ENCODE measurements at places on chromosomes 5 and 9.

GRCh38 chr5:150485693-150486401, 22.1 kb upstream of the NDST1 start:
- DNase-seq = no peak

DNA sequence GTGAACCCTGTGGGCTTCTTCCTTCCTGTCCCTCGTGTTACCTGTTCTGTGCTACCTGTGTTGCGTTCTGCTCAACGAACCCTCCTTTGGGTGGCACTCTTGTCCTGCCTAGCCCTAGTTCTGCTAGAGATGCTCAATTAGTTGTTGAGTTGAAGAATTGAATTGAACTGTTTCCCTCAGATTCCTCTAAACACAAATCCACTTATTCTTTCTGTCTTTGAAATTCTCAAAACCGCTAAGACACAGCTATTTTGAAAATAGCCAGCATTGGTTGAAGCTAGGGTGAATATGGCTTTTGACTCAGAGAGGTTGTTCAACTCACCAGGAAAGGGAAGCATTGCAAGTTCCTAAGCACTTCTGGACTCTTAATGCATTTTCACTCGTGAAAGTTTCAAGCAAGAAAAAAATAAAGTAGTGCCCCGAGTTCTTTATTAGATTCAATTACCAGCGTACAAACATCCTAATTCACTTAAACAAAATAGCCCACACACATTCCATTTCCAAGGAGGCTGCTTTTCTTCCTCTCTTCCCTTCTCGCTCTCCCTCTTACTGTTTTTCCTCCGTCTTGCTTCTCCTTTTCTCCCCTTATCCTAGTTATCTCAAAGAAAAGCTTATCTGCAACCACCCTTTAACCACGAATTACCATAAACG, 642 bp upstream of the ITGA1 start:
- DNase-seq = no peak

DNA sequence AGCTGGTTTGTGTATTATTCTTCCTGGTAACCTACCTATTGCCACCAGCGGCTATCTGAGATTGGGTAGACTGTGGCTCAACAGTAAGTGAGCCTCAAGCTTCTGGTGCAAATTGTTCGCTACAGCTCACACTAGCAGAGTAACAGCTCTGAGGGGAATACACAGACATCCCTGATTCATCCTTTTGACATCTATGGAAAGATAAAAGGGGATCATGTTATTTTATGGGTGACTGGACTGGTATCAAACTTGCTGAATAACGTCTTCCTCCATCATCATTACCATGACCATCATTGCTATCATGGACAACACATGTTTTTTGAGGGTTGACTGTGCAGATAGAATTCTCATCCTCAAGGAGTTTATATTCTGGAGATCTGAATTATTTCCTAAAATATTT, 129.6 kb downstream of the PIK3R1 start:
- no peak for DNase-seq

DNA sequence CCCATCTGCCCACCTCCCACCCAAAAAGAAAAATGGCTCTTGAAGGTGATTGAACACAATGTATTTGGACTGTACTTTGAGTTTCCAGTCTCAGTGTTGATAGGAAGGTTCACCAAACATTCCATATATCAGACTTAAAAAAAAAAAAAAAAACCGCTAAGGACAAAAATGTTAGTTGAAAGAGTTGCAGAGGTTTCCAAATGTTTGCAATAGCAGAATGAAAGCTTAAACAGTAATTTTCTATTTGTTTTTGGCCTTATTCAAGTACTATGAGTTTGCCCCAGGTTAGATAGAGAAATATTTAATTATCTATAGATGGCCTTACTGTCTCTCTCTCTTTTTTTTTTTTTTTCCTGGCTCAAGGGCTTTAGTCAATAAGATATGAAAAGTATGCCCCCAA, 6.1 kb downstream of the LRRTM2 start:
- DNase-seq = no peak

DNA sequence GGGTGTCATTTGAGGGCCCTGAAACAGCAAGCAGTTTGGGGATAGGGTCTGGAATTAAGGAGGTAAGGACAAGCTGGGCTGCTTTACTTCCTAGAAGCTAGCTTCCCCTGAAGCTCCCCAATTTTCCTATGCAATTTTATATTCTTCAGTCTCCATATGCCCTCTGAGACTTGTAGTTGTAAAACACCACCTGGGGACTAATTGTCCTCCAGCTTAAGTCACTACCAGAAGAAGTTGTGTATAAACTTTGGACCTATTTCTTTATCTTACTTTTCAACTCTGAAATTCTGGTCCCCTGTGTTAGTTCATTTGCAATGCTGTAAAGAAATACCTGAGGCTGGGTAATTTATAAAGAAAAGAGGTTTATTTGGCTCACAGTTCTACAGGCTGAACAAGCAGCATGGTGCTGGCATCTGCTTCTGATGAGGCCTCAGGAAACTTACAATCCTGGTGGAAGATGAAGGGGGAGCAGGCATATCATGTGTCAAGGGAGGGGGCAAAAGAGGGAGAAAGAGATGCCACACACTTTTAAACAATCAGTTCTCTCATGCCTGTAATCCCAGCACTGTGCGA, 41.1 kb upstream of the CPEB4 start:
- DNase-seq = no peak

DNA sequence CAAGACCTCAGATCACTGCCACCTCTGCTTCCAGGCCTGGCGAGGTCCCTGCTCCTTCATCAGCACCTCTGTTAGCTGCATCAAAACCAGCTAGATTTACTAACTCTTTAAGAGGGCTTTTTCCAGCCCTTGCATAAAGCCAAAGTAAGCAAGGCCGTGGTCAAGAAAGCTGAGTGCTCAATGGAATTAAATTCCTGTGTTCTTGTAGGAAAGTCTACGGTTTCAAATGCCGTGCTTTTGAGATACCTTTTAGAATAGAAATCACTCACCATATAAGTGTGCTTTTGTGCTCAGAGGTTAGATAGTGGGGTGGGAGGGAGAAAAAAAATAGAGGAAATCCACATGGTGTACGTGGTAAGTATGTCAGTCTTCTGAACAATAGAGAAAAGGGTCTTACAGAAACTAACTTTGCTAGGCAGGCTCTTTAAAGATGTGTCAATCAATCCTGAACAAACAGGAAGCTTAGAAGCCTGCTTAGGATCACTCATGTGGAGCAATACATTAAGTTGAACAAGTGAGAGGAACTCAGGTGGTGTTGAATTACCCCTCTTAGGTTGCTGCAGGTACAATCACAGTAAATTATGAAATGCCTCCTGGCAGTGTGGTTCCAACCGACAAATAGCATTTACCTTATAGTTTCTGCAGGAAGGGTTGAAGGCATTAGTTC, 79.7 kb downstream of the SEMA6A start:
- DNase-seq = no peak

DNA sequence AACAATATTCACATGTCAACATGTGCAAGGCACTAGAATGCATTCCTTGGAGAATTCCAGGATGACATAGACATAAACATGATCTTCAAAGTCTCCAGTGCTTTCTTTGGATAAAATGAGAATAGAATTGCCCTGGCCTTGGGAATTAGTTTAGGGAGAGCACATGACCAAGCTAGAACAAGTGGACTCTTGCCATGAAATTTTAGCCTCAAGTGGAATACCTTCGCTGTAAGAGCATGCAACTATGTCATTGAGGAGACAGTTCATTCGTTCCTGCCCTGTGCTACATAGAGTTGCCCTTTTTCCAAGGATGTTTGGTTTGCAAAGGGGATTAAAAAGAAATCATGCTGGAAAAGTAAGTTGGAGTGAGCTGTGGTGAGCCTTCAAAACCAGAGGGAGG, 42.7 kb downstream of the ZFAND5 start:
- DNase-seq = no peak

- DNase-seq = no peak
These were observed 215.6 kb downstream of the PIK3R1 start for GRCh38 chr5:68431186-68431585.

DNA sequence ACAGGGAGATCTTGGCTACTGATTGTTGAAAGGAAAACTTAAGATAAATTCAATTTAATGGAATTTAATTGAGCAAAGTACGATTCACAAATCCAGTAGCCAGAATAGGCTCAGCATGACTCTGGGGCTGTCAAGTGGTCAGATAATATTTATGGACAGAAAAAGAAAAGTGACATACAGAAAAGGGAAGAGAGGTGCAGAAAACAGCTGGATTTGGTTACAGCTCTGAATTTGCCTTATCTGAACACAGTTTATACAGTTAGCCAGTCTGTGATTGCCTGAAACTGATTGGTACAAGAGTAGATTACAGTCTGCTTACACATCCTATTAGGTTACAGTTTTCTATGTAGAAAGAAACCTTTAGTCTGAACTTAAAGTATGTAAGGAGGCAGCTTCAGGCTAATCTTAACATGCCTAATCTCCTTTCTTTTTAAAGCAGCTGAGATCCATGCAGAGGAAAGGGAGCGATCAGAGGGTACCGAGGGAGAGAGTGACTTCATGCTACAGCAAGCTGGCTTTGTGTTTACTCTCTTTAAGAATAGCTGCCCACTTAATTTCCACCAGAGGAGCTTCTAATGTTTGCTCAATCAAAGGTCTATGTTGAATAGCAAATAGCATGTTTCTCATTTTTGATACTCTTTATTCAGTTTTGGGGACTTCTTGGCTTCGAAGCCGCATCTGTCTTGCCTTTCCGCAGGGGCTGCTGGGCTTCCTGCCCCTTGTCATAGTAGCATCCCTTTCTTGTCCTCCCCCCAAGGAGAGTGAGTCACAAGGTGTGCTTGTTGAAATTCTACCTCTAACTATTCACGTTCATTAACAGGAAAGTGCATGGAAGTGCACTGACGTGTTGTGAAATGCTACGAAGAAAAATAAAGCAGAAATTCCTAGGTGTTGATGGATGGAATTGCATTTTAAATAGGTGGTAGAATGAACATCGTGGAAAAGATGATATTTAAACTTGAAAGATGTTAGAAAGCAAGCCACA, 761.2 kb downstream of the TAF11L14 start:
- no peak for DNase-seq

DNA sequence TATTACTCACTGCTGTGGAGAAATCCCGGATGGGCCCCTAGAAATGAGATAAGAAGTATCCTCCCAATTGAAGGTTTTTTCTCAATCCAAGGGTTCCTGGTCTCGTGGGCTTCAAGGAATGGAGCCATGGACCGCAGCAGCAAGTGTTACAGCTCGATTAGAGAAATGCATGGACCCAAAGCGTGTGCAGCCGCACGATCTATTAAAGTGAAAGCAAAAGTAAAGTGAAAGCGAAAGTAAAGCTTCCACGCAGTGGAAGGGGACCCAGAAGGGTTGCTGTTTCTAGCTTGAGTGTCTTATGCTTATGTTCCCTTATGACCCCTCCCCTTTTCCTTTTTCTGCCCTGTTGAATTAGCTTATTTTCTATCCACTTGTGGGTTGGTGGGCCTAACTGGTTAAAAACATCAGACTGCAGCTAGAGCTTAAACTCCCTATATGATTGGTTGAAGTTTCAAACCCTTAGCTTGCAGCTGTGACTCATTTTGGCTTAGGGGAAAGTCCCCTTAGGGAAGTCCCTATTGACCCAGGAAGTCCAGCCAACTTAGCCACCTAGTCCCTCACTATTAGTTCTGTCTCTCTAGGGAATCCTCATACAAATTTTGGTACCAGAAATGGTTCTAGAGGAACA, 1111.8 kb downstream of the TAF11L14 start:
- DNase-seq = no peak

DNA sequence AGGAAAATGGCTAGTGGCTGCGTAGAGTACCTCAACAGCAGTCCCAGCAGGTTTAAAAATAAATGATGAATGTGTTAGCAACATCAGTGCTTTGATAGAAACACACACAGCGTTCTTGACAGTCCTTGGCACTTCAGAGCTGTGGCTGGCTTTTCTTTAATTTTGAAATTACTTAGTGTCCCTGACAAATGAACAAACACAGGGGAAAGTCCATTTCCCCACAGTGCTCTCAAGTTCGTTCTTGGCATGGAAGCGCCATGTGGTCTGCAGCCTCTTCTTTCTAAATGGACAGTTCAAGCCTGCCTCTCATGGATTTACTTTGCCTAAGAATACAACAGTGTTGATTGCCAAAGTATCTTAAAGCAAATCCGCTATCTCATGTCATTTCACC, 102.2 kb downstream of the ADAMTS12 start:
- DNase-seq = no peak

- DNase-seq = no peak
These were observed 279.2 kb downstream of the DMAC1 start for GRCh38 chr9:7520396-7520795.

DNA sequence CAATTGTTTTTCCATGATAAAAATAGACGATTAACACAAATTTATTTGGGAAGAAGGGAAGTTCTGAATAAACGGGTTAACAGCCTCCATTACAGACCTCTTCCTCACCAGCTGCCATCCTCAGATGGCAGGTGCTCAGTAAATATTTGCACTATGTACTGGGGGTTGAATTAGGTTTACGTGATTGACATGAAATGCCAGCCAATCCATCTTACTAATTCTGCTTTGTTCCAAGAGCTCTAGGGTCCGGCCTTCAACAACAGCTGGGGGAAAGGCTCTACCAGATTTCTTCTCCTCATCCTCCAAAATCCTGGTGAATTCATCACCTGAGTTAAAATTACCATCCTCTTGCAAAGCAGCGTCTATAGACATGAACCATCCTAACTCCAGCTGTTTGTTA, 104.6 kb downstream of the MTX3 start:
- no peak for DNase-seq

- no peak for DNase-seq
These were observed 18.3 kb upstream of the IL33 start for GRCh38 chr9:6197330-6197729.

DNA sequence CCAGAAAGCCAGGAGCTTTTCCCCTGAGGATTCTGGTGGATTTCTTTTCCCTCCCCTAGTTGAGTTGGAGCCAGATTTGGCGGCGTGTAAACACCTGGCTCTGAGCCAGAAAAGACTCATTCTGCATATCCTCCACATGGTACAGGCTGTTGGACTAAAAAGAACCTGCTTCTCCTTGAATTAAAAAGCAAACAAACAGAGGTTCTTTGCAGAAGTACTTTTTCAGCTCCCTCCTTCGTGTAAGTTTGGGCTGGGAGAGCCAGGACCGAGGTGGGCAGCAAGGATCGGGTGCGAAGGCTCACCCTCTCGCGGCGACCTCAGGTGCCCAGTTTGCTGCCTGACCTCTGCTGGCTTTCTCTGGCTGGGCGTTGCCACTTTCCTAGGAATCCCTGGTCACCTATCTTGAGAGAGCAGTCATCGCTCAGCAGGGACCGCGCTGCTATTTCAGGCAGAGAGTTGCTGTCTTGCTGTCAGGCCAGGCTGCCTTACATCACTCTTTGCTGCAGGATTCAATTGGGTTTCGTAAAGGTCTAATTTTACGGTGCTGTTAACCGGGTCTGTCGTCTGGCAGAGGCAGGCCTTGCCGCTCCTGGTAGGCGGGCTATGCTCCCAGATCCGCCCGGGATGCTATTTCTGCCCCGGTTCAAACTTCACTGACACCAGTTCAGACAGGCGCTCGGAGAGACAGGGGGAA, 3.2 kb downstream of the PAPPA start:
- no peak for DNase-seq
